Right ventricle myocardium inferior (tissue), 1 donor: ENCODE measurements at places on chromosomes 7 and 10. TPM values are rescaled to one million over a fixed set of nuclear protein-coding genes. Genes with fewer than 3 reads are reported as not detected.

FANK1 gene
- total RNA-seq, result 0.51 TPM

CWF19L1 gene
- 12.9 TPM for total RNA-seq

GNAT3 gene
- not detected for total RNA-seq

- no peak for DNase-seq
Measured at GRCh38 chr10:96263176-96263575, 8.2 kb downstream of the BLNK start.

- DNase-seq, result no peak
Measured at GRCh38 chr10:6667679-6668270, 87.7 kb upstream of the PRKCQ start.

GRCh38 chr10:96610817-96611216 lies 24.0 kb upstream of the TM9SF3 start:
- no peak for DNase-seq

GRCh38 chr10:5325076-5325475 lies 39.7 kb upstream of the UCN3 start:
- DNase-seq, result no peak

- no peak for DNase-seq
Measured at GRCh38 chr10:122297583-122297982, 26.5 kb downstream of the BTBD16 start.
